ENCODE measurements at places on chromosomes 6 and 20.

DNA sequence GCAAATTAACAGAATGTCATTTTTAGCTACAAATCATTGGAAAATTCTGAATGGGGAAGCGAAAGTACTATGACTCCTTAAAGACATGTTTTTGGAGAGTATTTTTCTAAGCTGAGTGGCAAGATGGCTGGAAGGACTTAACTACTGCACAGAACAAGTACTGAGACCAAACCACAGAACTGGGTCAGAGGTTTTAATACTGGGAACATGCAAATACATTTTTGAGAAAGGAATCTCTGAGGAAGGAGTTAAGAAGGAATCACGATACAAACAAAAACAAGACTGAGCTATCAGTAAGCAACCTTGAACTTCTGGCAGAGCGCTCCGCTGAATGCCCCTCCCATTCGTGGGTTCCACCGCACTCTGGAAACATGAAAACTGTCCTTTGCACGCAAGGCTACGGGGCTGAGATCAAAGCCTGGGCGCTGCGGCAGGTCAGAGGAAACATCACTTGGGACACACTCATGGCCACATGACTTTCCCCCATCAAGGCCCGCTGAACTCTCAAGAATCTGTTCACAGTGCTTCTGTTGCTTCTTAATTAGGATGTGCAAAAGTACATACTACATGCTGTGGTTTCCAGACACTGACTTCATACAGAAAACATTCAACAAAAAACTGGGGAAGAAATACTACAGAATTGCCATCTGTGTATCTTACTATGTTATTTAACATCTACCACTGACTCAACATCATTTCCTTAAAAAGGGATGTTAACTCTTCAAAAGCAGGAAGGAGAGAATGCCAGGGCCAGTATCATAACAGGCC is 27.8 kb downstream of the SLC23A2 start:
- DNase-seq = peak; percentile 40

DNA sequence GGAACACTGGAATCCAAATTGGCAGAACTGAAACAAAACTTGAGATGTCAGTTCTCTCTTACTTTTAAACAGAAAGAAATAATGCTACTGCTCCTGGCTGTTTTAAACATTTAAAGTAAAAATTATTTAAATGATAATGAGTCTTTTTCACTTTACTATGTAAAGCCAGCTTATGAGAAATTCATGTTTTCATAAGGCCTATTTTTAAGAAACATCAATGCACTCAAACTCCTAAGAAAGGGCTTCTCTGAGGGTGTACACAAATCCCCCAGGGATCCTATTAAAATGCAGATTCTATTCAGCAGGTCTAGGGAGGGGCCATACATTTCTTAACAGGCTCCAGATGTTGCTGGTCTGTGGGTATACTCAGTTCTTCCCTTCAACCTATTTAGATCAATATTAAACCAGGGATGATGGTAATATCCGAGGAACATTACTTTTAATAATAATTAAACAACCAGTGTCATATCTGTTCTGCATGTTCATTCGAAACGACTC is 2.3 kb downstream of the FERMT1 start:
- no peak for DNase-seq

GRCh38 chr6:3915076-3915791 is 66.1 kb downstream of the FAM50B start:
- DNase-seq = no peak

DNA sequence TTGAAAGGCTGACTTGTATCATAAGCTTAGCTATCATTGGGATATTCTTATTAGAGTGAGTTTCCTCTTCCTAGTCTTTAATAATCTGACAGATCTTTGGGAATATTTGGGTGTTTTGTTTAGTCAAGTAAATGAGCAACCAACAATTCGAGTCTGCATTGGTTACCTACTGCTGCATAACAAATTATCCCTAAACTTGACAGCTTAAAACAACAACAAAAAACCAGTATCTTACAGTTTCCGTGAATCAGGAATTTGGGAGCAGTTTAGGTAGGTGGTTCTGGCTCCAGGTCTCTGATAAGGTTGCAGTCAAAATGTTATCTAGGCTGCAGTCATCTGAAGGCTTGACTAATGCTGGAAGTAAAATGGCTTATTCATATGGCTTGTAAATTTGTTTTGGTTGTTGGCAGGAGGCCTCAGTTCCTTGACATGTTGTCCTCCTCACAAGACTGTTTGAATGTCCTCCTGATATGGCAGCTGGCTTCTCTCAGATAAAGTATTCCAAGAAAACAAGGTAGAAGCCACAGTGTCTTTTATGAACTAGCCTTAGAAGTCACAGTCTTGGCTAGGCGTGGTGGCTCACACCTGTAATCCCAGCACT is 7.2 kb downstream of the GTF3C6 start:
- DNase-seq = no peak

GRCh38 chr20:34626992-34627391 is 49.9 kb downstream of the PIGU start:
- no peak for DNase-seq

DNA sequence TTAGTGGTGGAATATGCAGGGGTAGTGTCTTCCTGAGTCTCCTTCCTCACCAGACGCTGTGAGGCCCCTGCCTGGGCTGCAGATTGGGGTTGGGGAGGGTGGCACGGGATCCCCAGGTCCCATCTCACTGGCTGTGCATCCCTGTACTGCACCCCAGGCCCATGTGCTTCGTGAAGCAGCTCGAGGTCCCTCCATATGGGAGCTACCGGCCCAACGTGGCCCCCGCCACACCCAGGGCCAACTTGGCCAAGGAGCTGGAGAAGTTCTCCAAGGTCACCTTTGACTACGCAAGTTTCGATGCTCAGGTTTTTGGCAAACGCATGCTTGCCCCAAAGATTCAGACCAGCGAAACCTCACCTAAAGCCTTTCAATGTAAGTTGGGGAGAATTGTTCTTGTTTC is 38.6 kb upstream of the PCMTD2 start:
- DNase-seq = no peak

DNA sequence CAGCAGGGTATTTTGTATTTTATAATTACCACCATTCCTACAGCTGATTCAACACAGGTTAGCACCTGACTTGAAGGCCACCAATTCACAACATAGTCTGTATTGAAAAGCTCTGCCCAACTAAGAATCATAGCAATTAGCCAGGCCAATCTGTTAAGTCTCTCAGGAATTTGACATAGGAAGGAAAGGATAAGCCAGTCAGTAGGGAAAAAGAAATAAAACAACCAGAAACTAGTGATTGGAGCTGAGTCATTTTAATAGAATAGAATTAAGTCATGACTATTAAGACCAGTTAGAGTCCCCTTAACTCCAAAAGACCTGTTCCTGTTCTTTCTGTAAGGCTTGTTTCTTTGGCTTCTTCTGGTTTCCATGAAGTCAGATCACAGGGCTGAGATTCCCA is 8.1 kb downstream of the RANBP9 start:
- DNase-seq = no peak

DNA sequence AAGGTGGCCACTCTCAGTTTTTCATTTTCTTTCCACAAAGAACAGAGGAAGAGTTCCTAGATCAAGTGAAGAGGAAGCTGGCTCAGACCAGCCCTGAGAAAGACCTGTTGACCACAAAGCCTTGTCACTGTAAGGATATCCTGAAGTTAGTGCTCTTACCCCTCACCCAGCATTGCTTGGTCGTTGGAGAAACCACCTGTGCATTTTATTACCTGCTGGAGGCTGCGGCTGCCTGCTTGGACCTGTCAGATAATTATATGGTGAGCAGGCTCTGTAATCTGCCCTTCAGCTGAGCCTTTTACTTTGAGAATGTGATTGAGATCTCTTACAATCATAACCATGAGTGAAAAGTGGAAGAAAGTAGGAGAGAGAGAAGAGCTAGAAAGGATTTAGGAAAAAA is 21.9 kb downstream of the TREML1 start:
- no peak for DNase-seq

DNA sequence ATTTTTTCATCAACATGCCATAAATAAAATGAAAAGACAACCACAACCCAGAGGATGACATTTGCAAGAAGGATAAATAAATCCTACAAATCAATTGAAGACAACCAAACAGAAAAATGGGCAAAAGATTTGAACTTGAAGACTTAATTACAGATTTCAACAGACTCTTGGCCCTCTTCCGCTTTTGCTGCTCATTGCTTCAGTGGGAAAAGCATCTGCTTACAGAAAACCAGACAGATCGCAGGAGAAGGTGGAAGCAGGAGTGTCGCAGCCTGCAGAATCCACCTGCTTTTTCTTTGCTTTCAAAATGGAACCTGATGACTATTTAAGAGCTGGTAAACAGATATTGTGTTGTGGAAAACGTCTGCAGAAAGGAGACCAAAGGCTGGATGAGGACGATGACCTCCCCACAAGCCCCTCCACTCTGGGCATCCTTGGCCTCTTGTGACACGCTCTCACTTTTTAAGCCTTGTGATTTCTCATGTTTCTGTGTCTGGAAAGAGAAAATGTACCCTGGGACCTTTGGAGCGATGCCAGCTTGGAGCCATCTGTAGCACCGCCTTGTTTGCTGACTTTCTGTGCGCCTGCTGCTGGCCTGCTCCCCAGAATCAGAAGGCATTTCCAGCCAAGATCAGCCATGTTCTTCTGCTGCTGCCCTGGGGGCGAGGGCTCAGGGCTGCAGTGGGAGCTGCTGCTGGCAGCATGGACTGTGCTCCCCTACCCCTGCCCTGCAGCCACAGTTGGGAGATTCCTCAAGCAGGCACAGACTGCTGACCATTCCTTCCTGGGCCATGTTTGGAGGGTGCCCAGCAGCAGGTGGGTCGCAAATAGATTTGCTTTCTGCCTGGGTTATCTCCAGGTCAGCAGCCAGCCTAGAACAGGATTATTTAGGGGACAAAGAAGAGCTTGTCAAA is 3.6 kb upstream of the CSTL1 start:
- DNase-seq = no peak

DNA sequence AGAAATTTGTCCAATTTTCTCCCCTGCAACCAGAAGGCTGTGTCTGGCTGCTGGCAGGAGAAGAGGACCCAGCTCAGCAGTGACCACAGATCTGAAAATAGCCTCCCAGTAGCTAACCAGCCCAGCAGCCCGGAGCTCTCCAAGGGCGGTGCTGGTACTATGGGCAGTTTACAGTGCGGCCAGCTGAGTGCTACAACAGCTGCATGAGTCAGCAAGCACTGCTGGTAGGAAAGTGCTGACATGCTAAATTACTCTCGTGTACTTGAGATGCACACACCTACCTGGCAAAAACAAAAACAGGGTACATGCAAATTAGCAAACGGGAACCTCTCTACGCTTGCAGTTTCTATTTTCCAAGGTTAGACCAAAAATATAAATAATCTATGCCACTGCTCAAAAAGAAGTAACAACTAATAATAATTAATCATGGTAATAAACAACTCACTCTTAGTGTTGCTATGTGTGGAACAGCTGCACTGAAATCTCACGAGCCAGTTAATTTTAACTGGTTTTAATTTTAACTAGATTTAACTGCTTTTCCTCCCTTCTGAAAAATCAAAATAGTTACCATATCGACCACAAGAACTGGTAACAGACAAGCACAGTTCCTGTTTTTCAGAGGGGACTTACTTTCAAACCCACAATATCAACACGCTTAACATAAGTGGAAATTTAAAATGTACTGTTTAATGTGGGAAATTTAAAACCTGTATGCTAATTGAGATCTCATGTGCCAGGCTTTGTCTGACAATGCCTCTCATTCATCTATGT is 10.8 kb downstream of the BACH2 start:
- peak; percentile 41 for DNase-seq

DNA sequence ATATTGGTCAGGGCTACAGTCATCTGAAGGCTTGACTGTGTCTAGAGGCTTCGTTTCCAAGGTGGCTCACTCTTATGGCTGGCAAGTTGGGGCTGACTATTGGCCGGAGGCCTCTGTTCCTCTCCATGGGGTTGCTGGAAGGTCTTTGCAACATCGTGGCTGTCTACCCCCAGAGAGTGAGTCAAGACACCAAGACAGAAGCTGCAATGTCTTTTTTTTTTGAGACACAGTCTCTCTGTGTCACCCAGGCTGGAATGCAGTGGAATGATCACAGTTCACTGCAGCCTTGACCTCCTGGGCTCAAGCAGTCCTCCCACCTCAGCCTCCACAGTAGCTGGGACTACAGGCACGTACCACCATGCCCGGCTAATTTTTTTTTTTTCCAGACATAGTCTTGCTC is 29.4 kb upstream of the KIF3B start:
- no peak for DNase-seq

DNA sequence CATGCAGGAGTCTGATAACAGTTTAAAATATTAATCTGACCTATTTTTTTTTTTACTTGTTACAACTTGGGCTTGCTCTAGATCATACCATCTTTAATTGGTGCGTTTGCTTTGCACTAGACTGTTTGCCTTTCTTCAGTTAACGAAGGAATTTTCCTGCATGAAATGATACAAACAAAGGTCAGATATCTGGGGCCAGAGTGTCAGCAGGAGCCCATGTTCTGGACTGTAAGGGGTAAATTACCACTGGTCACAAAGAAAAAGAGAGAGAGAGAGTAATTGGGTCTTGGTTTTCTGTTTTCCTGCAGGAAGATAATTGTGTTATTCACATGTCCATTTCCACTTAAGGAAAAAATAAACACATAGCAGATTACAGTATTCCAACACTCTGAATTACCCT is 399.4 kb upstream of the MARCKS start:
- no peak for DNase-seq

DNA sequence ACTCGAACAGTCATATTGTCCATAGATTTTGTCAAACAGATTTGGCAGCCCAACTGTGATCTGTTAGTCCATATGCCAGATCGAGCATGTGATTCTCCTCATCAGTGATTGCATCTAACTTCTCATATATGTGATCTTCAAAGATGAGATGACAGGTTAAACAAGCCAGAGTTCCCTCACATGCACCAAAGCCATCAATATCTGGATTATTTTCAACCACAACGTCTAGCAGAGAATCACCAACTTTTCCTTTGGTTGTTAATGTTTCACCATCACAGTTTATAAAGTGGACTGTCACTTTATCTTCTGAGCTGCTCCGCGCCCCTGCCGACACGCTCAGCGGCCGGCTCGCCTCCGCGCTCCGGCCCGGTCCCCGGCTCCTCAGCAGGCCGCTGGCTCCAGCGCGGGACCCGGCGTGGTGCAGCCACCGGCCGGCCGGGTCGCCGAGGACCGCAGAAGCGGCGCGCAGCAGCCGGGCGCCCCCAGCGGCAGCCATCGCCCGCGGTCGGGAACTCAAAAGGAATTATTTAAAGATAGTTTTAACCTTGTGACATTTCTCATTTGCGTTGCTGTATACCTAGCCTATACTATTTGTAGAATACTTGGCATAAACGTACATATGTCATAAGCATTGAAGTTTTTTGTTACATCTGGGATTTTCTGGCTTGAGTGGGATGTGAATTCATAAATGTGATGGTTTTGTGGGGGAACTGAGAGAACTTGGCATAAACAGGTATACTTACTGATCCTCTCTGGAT is 40.1 kb upstream of the DYNLRB1 start:
- peak; percentile 19 for DNase-seq

Data from activated T-cell treated with anti-CD3 and anti-CD28 coated beads for 48 hours (primary cell).